HS-5 (cell line): ENCODE measurements at places on chromosomes 12 and 14.

DNA sequence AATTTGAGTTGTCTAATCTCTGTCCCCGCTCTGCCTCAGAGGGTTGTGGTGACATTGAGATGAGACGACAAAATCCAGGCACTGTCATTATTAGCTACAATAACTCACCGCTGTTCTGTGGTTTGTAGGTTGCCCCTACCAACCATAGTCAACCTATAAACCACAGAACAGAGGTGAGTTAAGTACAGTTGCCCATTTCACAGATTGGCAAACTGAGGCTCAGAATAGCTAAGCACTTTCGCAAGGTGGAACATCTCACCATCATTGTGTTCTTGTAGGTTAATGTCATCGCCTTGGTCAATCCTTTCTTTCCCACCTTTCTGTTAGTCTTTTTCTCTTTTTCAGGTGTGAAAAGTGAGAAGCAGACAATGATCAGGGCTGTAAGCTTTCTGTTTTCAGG lies 63.4 kb upstream of the LHX5 start:
- no peak for DNase-seq

- no peak for DNase-seq
Observed at GRCh38 chr14:102900631-102901571, 21.6 kb upstream of the AMN start.

- no peak for DNase-seq
Observed at GRCh38 chr12:89779090-89779489, 70.5 kb upstream of the ATP2B1 start.

DNA sequence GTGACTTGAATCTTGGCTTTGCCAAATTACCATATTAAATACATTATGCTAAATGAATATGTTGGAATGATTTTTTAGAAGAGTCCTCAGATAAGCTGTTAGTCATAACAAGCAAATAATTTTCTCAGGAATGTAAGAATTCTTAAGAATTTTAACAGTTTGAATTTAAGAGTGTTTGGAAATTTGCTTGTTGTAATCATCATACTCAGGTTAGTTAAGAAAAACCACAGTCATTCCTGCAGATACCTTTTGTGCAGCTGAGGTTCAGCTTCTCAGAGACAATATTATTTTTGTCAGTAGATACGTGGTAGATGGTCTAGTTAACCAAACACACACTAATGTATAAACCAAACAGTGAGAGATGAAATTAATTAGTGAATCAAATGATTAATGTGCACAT lies 8.9 kb downstream of the WNK1 start:
- DNase-seq, result no peak

DNA sequence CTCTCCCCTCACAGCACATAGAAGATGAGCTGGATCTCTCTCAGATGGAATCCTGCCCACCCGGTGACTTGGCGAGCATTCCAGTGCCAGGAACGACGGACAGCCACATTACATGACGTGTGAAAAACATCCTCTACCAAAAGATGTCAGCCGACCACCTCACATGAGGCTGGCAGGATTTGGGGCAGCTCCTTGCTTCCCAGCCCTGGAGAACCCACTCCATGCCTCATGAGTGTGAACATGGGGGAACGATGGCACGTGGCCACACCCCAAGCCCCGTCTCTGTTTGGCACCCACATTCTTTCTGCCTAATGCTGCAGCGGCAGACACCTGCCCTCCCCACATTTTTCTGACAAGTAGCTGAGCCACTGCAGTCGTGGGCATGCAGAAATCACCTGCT lies 202.5 kb downstream of the CALM1 start:
- DNase-seq, result no peak

GRCh38 chr14:74198441-74199234 lies 40.6 kb upstream of the VSX2 start:
- no peak for DNase-seq

GRCh38 chr14:101790232-101790631 lies 28.7 kb downstream of the PPP2R5C start:
- DNase-seq, result no peak

DNA sequence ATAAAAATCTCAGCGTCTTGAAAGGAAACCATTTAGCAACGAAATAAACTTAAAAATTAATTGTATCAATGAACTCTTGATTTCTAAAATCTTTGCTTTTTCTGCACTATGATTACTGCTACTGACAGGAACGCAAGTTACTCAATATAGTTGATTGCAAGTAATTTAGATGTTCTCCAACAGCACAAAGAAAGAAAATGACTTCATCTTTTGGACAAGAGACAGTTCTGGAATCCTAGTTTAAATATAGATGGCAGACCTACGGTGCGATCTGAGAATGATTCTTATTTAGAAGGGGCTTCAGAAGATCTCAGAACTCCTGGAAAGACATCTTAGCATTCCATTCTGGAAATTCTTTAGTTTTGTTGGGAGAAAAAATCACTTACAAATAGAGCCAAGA lies 1.4 kb upstream of the SUDS3 start:
- no peak for DNase-seq

GRCh38 chr14:105086833-105087307 lies 21.6 kb upstream of the GPR132 start:
- no peak for DNase-seq

GRCh38 chr14:50601394-50601793 lies 41.4 kb downstream of the ATL1 start:
- peak; percentile 28 for DNase-seq
